Aorta (tissue), 5 donors: ENCODE measurements at places on chromosomes 2 and 18.
A peak's percentile ranks its signal among the peaks of the same experiment; 100 is the strongest.

DNA sequence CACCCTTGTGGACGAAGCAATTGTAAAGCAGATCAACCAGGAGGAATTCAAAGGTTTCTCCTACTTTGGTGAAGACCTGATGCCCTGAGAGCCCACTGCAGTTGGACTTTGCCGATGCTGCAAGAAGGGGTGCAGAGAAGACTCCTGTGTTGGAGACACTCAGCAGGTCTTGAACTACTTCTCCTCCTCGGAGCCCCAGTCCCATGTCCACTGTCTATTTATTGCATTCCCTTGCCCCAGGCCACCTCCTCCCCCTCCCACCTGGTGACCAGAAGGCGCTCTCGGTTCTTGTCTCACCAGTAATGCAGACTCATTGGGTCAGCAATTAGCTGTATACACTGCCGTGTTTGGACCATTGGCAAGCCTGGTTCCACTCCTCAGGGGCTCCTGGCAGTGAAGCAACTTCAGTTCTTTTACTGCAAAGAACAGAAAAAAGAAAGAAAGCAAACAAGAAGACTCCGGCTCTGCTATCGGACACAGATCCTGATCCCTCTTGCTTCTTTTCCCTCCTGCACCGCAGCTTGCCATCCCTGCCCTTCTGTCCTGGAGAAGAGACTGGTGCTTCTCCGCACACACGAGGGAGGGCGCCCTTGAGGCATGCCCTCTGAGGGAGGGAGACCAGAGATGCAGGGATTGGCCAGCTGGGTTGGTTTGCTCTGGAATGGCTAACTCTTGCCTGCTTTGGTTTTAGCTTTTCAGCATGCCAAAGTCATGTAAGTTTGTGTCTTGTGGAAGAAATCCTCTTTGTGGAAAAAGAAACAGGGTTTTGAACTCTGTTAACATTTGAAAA is 112.2 kb upstream of the EPAS1 start:
- no peak for DNase-seq

- no peak for DNase-seq
These were observed 33.4 kb upstream of the SERPINB7 start for GRCh38 chr18:63741769-63742168.

- peak; percentile 7 for DNase-seq
These were observed 40.0 kb downstream of the NPPC start for GRCh38 chr2:231886071-231886681.

DNA sequence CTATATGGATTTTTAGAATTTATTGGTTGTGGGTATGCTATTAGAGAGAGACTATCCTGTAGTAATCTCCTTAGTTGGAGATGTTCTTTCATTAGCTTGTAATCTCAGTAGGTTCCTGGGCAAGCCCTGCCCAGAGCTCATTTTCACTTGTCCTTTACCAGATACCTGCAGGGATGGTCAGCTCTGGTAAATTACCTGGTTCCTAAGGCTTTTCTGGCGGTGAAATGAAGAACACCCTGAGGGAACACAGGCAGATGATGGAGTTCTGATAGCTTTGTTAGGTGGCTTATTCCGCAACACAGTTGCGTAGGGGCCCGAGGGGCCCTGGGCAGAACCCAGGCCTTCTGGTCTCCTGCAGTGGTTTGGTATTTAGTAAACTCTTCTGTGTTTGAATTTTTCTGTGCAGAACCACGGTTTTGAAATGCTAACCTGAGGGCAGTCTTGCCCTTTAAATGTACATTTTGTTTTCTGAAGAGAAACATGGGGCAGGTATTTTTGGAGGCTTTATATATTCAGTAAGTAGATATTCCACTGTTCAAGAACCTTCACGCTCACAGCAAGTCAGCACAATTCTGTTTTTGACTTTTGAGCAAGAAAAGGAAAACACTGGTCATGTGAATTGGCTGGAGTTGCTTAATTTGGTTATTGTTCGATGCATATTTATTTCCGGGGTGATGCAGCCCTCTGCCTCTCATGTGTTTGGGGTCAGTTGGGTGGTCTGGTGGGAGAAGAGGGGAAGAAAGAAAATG is 22.4 kb downstream of the ZNF532 start:
- DNase-seq = no peak

DNA sequence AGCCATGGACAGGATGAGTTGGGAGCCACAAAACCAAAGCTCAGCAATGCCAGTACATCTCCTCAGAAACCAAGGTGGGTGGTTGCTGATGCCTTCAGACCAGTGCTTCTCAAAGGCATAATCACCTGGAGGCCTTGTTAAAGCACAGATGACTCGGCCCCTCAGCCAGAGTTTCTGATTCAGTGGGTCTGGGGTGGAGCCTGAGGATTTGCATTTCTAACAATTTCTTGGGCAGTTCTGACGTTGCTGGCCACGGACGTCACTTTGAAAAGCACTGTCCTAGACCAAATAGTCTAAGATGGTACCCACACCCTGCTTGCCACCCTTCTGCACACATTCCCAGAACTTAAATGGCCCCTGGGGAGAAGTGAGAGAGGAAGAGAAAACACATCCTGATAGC is 24.1 kb upstream of the CDH2 start:
- no peak for DNase-seq

DNA sequence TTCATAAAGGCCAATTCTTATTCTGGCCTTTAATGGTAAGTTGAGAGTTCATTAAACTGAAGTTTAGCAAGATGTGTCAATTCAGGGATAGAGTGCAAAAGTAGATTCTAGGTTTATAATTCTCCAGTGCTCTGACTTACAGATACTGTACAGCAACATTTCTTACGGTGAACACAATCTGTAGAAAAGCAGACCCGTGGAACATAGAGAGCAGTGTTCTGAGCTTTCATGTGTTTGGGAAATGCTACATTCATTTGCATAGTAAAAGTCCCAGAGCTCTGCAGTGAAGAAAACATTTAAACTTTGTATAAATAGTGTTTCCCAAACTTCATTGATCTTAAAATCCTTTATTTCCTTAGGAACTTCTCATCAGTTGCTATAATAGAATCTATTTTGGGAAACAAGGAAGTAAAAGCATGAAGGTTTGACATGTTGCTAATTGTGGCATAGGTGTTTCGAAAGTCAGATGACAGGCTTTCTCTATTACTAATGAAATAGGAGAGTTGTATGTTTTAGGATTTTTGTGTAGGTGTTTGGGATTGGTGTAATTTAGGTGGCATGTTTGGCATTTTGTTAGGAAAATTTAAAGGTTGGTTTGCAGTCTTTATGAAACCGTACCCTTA is 138.2 kb downstream of the ASXL3 start:
- DNase-seq = no peak

GRCh38 chr2:108364676-108365297 is 13.0 kb upstream of the SULT1C4 start:
- DNase-seq = no peak

DNA sequence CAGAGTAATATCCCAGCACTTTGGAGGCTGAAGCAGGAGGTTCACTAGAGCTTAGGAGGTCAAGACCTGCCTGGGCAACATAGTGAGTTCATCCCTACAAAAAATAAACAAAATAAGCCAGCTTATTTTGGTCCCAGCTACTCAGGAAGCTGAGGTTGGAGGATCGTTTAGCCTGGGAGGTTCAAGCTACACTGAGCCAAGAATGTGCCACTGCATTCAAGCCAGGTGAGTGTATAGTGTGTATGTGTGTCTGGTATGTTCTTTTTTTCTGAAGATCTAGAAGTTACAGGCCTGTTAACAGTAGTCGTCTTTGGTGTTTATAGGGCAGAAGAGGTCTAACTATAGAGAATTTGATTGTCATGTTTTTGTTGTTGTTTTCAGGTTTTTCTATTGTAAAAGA is 40.2 kb downstream of the ZC3H15 start:
- no peak for DNase-seq

- DNase-seq = peak; percentile 85
These were observed 68.7 kb downstream of the TMEM247 start for GRCh38 chr2:46548103-46548486.

GRCh38 chr2:44715671-44716081 is 225.8 kb upstream of the SIX3 start:
- no peak for DNase-seq

DNA sequence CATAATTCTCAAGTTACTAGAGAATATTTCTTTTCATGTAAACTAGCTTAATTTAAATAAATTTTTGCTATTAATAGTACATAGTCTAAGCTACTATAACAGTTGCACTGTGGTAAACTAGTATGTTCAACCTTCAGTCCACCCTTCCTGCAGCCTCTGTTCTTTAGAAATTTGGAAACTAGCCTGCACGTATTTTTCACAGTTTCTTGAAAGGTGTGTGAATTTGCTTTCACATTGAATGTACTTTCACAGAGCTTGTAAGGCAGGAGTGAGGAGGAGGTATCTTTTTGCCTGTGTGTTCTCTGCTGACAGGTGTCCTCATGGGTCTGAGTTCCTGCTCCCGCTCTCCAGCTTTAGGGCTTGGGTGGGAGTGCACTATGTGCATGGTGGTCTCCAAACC is 117.5 kb downstream of the ATP9B start:
- DNase-seq = no peak

DNA sequence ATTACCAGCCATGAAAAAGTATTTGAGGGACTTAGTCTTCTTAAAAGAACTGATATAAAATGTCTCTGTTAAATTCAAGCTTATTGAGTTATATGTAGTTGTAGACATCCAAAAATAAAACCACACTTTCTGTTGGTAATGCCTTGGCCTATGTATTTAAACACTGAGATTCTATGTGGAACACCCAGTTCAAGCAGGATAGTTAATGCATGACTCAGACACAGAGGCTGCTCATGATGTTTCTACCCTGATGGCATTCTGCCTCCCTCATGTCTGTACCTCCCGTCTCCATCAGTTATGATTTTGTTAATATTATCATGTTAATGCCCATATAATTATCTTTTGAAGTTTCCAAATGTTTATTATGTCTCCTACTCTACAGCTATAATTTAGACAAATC is 164.5 kb downstream of the XIRP2 start:
- DNase-seq = no peak

- DNase-seq = no peak
These were observed 594.9 kb upstream of the ID2 start for GRCh38 chr2:8086796-8087479.

DNA sequence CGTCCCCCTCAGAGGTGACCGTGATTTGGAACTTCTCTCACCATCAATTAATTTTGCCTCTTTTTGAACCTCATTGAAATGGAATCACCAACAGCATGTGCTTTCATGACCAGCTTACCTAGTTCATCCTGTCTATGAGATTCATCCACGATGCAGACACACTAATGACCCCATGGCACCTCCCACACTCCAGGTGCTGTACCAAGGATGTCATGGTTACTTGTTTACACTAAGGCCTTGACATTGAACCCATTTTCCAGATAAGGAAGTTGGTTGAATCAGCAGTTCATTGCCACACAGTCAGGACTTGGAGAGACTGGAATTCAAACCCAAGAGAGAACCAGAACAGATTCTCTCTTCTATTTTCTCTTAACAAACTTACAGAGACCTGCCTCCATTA is 139.0 kb downstream of the ZFP36L2 start:
- no peak for DNase-seq

GRCh38 chr2:74501335-74502071 is 2.1 kb upstream of the LBX2 start:
- no peak for DNase-seq

DNA sequence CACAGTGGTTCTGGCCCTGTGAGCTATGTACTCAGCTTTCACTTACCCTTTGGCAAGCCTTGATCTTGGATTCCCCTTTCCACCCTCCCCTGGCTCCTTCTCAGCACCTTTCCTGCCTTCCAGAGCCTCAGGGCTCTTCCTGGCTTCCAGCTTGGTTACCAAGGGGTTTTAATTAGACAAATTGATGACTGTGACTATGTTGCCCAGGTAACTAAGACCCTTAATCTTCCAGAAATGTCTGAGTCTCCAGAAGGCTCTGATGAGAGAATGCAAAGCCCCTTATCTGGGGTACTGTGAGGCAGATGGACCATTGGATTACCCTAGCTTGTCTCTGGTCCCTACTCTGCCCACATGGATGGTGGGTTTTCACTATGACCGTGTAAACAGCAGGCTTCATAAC is 174.2 kb downstream of the LOXHD1 start:
- no peak for DNase-seq

- DNase-seq = no peak
These were observed 70.2 kb downstream of the CDH19 start for GRCh38 chr18:66533693-66534092.

DNA sequence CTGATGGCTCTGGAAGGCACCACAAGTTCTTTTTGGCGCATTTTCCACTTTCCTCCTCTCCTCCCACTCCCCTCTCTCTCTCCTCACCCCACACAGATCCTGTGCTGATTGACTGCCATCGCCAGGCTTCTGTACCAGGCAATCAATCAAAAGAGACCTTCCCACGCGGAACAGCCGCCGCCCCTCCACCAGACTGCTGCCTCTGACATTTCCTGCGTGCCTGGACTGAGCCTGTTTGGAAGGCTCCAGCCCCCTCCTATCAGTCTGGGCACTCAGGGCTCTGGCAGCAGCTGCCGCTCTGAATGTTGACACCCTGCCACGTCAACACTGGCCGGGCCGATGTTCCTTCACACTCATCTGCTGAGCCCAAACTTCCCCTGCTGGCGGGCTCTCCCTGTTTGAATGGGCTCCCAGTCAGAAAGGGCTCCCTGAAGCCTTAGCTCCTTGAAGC is 467.7 kb downstream of the EPHA4 start:
- DNase-seq = peak; percentile 90

GRCh38 chr2:222875482-222875881 is 14.6 kb downstream of the ACSL3 start:
- no peak for DNase-seq

DNA sequence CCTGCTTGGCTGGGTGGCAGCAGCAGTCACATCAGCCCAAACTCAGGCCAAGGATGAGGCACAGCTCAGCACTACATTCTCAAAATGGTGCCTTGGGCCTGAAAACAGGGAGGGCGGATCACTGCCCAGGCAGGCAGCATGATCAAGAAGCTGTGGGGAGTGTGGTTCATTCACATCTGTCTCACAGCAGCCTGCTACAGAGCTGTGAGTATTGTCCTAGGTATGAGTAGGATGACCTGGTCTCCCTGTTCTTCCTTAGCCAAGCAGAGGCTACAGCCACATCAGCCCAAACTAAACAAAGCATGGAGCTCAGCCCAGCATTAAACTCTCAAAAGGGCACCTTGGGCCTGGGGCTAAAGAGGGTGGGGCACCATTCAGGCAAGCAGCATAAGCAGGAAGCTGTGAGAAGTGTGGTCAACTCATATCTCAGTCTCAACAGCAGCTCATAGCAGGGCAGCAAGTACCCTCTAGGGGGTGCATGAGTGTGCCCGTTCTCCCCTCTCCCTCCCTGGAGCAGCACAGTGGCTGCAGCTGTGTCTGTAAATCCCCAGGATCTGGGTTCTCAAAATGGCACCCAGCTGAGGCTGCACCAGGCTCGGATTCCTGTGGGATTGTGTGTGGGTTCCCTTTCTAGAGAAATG is 139.6 kb downstream of the TRABD2A start:
- DNase-seq = no peak

- DNase-seq = no peak
These were observed 12.3 kb downstream of the FASTKD1 start for GRCh38 chr2:169561364-169561763.

- no peak for DNase-seq
These were observed 39.4 kb upstream of the ASB1 start for GRCh38 chr2:238387332-238387731.

DNA sequence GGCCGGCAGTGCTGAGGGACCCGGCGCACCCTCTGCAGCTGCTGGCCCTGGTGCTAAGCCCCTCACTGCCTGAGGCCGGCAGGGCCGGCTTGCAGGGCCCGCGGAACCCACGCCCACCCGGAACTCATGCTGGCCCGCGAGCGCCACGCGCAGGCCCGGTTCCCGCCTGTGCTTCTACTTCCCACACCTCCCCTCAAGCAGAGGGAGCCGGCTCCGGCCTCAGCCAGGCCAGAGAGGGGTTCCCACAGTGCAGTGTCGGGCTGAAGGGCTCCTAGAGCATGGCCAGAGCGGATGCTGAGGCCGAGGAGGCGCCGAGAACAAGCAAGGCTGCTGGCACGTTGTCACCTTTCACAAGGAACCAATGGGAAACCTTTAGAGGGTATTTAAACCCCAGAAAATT is 36.8 kb upstream of the ZNF532 start:
- DNase-seq = no peak
